ENCODE measurements at places on chromosomes 7 and 10. TPM values are rescaled to one million over a fixed set of nuclear protein-coding genes. Genes with fewer than 3 reads are reported as not detected.

EGR2 gene
- total RNA-seq, result 201 TPM

STEAP4 gene
- total RNA-seq, result 0.58 TPM

DNA sequence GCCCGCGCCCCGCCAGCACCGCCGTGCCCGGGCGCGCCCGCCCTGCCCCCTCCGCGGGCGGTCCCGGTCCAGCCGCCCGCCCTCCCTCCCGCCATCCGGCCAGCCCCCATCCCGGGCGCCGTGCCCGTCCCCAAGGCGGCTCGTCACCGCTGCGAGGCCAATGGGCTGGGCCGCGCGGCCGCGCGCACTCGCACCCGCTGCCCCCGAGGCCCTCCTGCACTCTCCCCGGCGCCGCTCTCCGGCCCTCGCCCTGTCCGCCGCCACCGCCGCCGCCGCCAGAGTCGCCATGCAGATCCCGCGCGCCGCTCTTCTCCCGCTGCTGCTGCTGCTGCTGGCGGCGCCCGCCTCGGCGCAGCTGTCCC, at the start of gene HTRA1:
HTRA1 (plus strand) TSS at position 187 of the 362 bp plus-strand sequence; CDS start at position 287, 100 bp downstream.
- peaks cover 2% of the 10 kb centered on the region for H3K4me1 ChIP-seq
- peak within 1 kb of the TSS; percentile 60 for H3K4me3 ChIP-seq
- DNase-seq, result no peak
- peaks cover 71% of the 10 kb centered on the region for H3K27me3 ChIP-seq
- H3K27ac ChIP-seq, result no peak within 1 kb of the TSS

DNA sequence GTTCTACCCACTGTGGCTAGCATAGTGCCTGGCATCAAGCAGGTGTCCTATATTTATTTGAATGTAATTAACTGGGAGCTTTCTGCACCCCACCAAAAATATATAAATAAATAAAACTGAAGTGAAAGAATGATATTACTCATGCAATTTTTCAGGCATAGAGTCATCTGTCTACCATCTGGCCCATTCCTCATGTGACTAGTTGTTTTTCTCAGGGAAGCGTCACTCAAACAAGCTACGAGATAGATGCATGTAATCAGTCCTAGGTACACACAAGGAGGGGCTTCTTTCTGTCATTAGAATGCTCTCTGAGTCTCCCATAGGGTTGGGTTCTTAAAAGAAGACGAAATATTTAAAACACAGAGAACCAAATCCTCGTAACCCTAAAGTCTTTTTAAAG, 255.5 kb upstream of the KMT2E start:
- no peak for DNase-seq
- H3K36me3 ChIP-seq, result no peaks in the 10 kb centered on the region
- no peak overlapping the region for H3K4me3 ChIP-seq
- H3K27ac ChIP-seq, result no peak overlapping the region
- no peaks in the 10 kb centered on the region for H3K4me1 ChIP-seq

DNA sequence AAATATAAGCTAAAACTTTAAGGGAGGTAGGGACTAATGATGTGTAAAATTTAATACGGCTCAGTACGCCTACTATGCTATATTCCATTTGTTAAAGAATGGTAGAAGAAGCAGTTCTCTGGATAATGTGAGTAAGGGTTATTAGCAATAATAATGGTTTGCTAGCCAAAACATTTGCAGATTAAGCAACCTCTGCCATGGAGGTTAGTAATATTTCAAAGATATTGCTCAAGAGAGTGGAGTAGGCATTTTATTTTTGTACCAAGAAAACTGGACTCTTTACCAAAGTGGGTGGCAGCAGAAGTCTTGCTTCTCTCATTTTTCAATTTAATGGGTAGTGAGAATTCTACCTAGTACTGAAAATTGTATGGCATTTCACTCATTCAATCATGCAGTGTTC, 158.9 kb upstream of the TMEM106B start:
- no peak overlapping the region for H3K4me3 ChIP-seq
- no peaks in the 10 kb centered on the region for H3K36me3 ChIP-seq
- no peak for DNase-seq

SPDYE2B gene
- not detected for total RNA-seq

GRCh38 chr10:52818019-52818418, 45.4 kb upstream of the MBL2 start:
- no peaks in the 10 kb centered on the region for H3K27me3 ChIP-seq
- no peak overlapping the region for H3K4me3 ChIP-seq
- H3K36me3 ChIP-seq, result no peaks in the 10 kb centered on the region

- H3K27me3 ChIP-seq, result peaks cover 2% of the 10 kb centered on the region
- peaks cover 2% of the 10 kb centered on the region for H3K4me1 ChIP-seq
- peaks cover 5% of the 10 kb centered on the region for H3K36me3 ChIP-seq
- no peak for DNase-seq
- H3K4me3 ChIP-seq, result no peak overlapping the region
- no peak overlapping the region for H3K27ac ChIP-seq
These were observed 357.7 kb upstream of the LRRN3 start for GRCh38 chr7:110733221-110733620.

DNA sequence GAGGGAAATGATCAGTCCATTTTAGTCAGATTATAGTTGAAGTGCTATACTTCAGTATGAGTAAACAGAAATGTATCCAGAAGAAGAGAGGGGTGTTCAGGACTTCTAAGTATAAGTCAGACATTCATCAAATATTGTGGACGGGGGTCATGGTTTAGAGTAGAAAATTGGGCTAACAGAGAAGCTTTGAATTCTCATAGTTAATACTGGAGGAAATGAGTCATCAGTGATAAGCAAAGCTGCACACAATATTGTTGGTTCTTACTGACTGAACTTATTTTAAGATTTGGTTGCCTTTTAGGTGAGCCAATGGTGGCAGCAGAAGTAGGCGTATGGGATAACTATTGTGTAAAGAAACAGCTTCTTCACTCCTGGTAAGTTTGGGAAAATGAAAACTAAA, 1.7 kb upstream of the SUMF2 start:
- peaks cover 2% of the 10 kb centered on the region for H3K27me3 ChIP-seq
- peak overlapping the region; percentile 52 for H3K4me3 ChIP-seq
- no peak for DNase-seq
- H3K4me1 ChIP-seq, result peaks cover 38% of the 10 kb centered on the region
- peak overlapping the region; percentile 85 for H3K27ac ChIP-seq

DNA sequence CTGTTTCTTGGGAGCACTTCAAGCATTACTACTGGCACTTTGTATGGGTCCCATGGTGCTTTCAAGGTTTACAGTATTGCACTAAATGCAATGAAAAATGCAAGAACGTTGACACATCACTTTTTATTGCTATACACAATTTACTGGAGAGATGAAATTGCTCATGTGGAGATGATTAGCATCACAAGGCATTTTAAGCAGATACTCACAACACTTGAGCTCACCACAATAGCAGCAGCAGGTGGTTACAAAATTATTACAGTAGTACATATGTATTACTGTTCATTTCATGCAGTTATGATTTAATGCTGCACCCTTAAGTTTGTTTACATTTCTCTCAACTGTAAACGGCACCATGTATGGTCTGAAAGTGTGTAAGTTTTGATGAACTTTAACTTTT, 537.7 kb downstream of the GRM8 start:
- H3K4me1 ChIP-seq, result no peaks in the 10 kb centered on the region
- H3K36me3 ChIP-seq, result no peaks in the 10 kb centered on the region
- no peaks in the 10 kb centered on the region for H3K27me3 ChIP-seq
- H3K4me3 ChIP-seq, result no peak overlapping the region

GRCh38 chr10:108465871-108466641, 1301.5 kb upstream of the SORCS1 start:
- no peaks in the 10 kb centered on the region for H3K4me1 ChIP-seq
- no peak for DNase-seq
- H3K27me3 ChIP-seq, result peaks cover 7% of the 10 kb centered on the region
- H3K4me3 ChIP-seq, result no peak overlapping the region
- no peaks in the 10 kb centered on the region for H3K36me3 ChIP-seq

DNA sequence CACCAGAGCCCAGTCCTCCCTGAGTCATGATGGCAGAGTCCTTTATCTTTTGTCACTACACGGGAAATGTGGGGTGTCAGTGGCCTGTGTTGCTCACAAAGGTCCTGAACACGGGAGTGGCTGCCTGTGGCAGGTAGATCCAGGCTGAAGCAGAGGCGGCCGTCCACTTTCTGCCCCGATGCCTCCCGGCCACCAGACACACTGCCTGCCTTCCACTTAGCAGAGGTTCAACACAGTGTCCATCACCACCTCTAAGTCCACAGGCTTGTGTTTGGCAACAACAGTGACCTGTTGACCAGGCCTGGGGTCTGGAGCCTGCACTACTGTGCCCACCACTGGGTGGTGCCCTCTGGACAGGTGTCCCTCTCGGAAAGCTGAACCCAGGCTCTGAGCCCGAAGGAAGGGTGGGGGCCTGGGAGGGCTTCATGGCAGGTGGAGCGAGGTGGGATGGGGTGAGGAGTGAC, 49.9 kb upstream of the CAMK2B start:
- H3K27me3 ChIP-seq, result peaks cover 20% of the 10 kb centered on the region
- H3K4me1 ChIP-seq, result peaks cover 3% of the 10 kb centered on the region
- DNase-seq, result peak; percentile 58
- no peak overlapping the region for H3K27ac ChIP-seq

SKIDA1 gene
- total RNA-seq, result 0.02 TPM

- no peak overlapping the region for H3K27ac ChIP-seq
- H3K4me3 ChIP-seq, result no peak overlapping the region
- H3K27me3 ChIP-seq, result no peaks in the 10 kb centered on the region
- no peaks in the 10 kb centered on the region for H3K4me1 ChIP-seq
These were observed 185.2 kb downstream of the SKIDA1 start for GRCh38 chr10:21340331-21340730.

DNA sequence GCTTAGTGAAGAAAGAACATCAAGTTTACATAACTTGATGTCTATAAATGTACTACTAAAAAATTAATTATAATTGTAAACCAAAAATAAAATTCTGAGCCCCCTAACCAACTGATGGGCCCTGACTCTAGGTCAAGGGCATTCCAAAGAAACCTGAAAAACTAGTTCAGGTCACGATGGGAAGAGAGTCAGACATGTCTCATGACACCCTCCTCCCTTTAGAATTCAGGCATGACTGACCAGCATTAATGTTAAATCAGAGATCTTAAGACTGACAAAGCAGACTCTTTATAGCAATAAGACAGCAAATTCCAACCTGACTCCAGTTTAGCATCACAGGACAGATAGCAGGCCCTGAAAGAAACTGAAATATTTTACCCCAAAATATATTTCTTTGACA, 21.6 kb upstream of the OTUD1 start:
- no peaks in the 10 kb centered on the region for H3K36me3 ChIP-seq
- H3K4me3 ChIP-seq, result no peak overlapping the region
- no peak for DNase-seq
- no peak overlapping the region for H3K27ac ChIP-seq
- H3K4me1 ChIP-seq, result peaks cover 15% of the 10 kb centered on the region
- H3K27me3 ChIP-seq, result no peaks in the 10 kb centered on the region

- H3K27ac ChIP-seq, result peak overlapping the region; percentile 98
- DNase-seq, result no peak
- no peaks in the 10 kb centered on the region for H3K27me3 ChIP-seq
- H3K4me3 ChIP-seq, result peak overlapping the region; percentile 89
- H3K4me1 ChIP-seq, result peaks cover 9% of the 10 kb centered on the region
- H3K36me3 ChIP-seq, result no peaks in the 10 kb centered on the region
These were observed 865 bp downstream of the ZNF438 start for GRCh38 chr10:31030800-31031199.
